ENCODE measurements at places on chromosomes 3 and 15. TPM values are rescaled to one million over a fixed set of nuclear protein-coding genes. Genes with fewer than 3 reads are reported as not detected.

The TTC21A gene
- 2.0 TPM for total RNA-seq

The ERICH6 gene
- not detected for total RNA-seq

The PLCH1 gene
- 0.24 TPM for total RNA-seq

The ULK3 gene
- total RNA-seq = 22.6 TPM

The DAZL gene
- not detected for total RNA-seq

The EPHA6 gene
- total RNA-seq = 0.79 TPM

The CGNL1 gene
- 23.4 TPM for total RNA-seq

The DPPA2 gene
- not detected for total RNA-seq

The HYKK gene
- 7.2 TPM for total RNA-seq

The ADAMTS7 gene
- 9.9 TPM for total RNA-seq

The FETUB gene
- not detected for total RNA-seq

The CISH gene
- 19.8 TPM for total RNA-seq

The GABRG3 gene
- not detected for total RNA-seq

The ECE2 gene
- not detected for total RNA-seq

The ARNT2 gene
- total RNA-seq = 5.4 TPM

The FBLN2 gene
- total RNA-seq = 109 TPM

The DHX30 gene
- total RNA-seq = 49.4 TPM

The SLC22A14 gene
- total RNA-seq = not detected

The IQCF5 gene
- total RNA-seq = not detected

The CTXN2 gene
- total RNA-seq = not detected

The REC114 gene
- 0.82 TPM for total RNA-seq

The ZSCAN2 gene
- total RNA-seq = 9.6 TPM
